Upper lobe of right lung (tissue), 1 donor: ENCODE measurements at places on chromosomes 2 and 18. TPM values are rescaled to one million over a fixed set of nuclear protein-coding genes. Genes with fewer than 3 reads are reported as not detected.
A peak's percentile ranks its signal among the peaks of the same experiment; 100 is the strongest.

GRCh38 chr2:112706170-112706664, 14.6 kb upstream of the NT5DC4 start:
- no peaks in the 10 kb centered on the region for H3K27me3 ChIP-seq
- no peak for DNase-seq
- no peaks in the 10 kb centered on the region for H3K36me3 ChIP-seq
- H3K27ac ChIP-seq: no peak overlapping the region
- peaks cover 17% of the 10 kb centered on the region for H3K4me1 ChIP-seq

- H3K36me3 ChIP-seq: no peaks in the 10 kb centered on the region
- no peaks in the 10 kb centered on the region for H3K4me1 ChIP-seq
- DNase-seq: no peak
- H3K27ac ChIP-seq: no peak overlapping the region
These were observed 1673.3 kb downstream of the LRP1B start for GRCh38 chr2:140457483-140457882.

DNA sequence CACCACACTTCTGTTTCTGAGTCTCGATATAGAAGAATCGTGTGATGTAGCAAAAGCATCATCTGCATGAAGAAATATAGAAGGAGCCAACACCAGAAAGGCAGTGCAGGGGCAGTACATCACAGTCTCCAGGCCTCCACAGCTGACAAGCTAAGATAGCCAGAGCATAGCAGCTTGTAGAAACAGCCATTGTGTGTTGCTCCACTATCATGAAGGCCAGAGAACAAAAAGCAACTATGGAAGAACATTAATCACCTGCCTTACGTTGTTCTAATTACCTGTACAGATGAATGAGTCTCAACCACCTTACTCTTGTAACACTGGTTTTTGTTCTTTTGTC, 129.0 kb downstream of the RND3 start:
- no peaks in the 10 kb centered on the region for H3K4me1 ChIP-seq
- no peaks in the 10 kb centered on the region for H3K27me3 ChIP-seq
- H3K36me3 ChIP-seq: no peaks in the 10 kb centered on the region
- DNase-seq: no peak

GRCh38 chr2:203451689-203452088, 83.4 kb downstream of the RAPH1 start:
- no peaks in the 10 kb centered on the region for H3K4me1 ChIP-seq
- no peak for DNase-seq
- H3K27me3 ChIP-seq: no peaks in the 10 kb centered on the region
- H3K36me3 ChIP-seq: peaks cover 62% of the 10 kb centered on the region

- H3K4me1 ChIP-seq: no peaks in the 10 kb centered on the region
- H3K27ac ChIP-seq: no peak overlapping the region
- H3K36me3 ChIP-seq: no peaks in the 10 kb centered on the region
- no peaks in the 10 kb centered on the region for H3K27me3 ChIP-seq
These were observed 191.8 kb downstream of the RNF144A start for GRCh38 chr2:7108792-7109532.

DNA sequence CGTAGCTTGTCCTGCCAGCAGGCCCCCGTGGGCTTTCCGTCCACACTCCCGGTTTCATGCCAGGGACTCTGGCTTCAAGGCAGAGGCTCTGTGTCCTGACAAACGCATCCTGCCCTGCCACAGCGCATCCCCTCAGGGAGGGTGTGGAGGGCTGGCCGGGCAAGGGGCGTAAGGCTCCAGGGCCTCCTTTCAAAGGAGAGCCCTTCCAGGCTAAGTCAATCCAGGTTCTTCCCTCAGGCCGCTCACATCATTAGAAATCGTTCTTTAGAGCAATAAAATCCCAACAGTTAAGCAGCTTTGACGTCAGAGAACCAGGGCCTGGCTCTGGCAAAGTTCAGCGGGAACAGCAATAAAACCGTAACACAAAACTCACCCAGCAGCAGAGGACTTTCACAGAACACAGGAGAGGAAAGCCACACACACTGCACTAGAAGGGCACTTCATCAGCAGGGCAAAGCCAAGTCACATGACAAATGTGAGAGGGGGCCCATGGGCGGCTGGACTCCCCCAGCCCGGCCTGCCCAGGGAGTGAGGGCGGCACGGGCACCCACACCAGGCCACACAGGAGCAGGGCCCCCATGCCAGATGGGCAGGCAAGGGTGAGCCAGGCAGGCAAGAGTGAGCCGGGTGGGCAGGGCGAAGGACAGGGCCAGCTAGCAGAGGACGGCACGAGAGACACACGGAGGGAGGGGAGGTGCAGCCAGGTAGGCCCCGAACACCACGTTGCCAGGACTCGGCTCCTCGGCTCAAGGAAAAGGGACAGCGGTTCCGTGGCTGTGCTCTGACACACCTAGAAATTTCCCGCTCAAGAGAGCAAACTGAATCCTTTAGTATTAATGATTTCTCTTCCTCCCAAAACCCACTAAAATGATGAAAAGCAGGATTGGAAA, 52.0 kb downstream of the HDAC4 start:
- H3K4me3 ChIP-seq: no peak overlapping the region
- H3K27ac ChIP-seq: no peak overlapping the region
- DNase-seq: no peak
- H3K27me3 ChIP-seq: no peaks in the 10 kb centered on the region

GRCh38 chr2:190156530-190157212, 94.1 kb upstream of the MSTN start:
- no peaks in the 10 kb centered on the region for H3K36me3 ChIP-seq
- no peaks in the 10 kb centered on the region for H3K27me3 ChIP-seq
- no peak for DNase-seq
- H3K27ac ChIP-seq: no peak overlapping the region
- no peaks in the 10 kb centered on the region for H3K4me1 ChIP-seq

GRCh38 chr2:180842461-180842860, 137.9 kb upstream of the UBE2E3 start:
- H3K27ac ChIP-seq: no peak overlapping the region
- DNase-seq: no peak
- H3K4me3 ChIP-seq: no peak overlapping the region

DNA sequence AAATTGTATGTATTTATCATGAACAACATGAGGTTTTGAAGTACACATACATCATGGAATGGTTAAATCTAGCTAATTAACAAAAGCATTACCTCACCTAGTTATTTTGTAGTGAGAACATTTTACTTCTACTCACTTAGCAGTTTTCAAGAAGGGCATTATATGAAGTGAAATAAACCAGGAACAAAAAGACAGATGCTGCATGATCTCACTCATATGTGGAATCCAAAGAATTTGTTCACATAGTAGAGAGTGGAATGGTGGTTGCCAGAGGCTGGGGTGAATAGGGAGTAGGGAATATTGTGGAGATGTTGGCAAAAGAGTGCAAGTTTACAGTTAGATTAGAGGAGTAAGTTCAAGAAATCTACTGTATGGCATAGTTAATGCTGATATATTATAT, 292.0 kb downstream of the ASXL3 start:
- no peak for DNase-seq
- no peaks in the 10 kb centered on the region for H3K4me1 ChIP-seq
- H3K4me3 ChIP-seq: no peak overlapping the region
- no peaks in the 10 kb centered on the region for H3K27me3 ChIP-seq

DNA sequence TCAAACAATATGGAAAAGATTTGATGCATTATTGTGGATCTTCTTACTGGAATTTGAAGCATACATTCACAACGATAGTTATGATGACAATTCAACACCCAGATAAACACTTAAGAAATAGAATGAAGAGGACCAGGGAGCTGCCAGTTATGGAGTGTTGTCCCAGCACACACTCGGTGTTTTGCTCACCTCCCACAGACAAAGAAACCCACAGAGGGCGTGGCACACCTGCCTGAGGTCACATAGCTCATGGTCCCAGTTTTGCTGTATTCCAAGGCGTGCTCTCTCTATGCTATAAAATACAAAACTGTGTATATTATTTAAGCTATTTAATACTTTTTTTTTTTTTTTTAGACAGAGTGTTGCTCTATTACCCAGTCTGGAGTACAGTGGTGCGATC, 31.1 kb downstream of the EFR3B start:
- no peaks in the 10 kb centered on the region for H3K36me3 ChIP-seq
- no peak overlapping the region for H3K27ac ChIP-seq
- no peaks in the 10 kb centered on the region for H3K4me1 ChIP-seq
- H3K4me3 ChIP-seq: no peak overlapping the region
- DNase-seq: no peak

DNA sequence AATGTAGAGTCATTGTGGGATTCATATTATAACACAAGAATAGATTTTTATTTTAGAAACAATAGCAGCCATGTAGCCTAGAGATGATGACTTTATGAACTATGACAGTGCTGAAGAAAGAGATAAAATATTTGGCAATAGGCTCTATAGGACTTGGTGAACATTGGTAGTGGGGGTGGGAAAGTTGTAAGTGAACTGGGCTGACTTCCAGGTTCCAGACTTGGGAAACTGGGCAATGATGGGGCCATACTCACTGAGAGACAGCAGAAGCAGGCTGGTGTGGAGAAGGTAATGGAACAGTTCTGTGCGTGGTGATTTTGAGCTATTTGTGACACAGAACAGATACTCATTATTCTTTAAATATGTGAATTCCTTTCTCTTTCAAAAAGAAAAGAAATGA, 470.3 kb upstream of the HNRNPA3 start:
- H3K36me3 ChIP-seq: no peaks in the 10 kb centered on the region
- DNase-seq: no peak
- H3K27ac ChIP-seq: no peak overlapping the region

GRCh38 chr18:8106603-8107002, 502.6 kb upstream of the RAB12 start:
- no peak overlapping the region for H3K4me3 ChIP-seq
- DNase-seq: no peak
- no peak overlapping the region for H3K27ac ChIP-seq
- peaks cover 10% of the 10 kb centered on the region for H3K36me3 ChIP-seq

DNA sequence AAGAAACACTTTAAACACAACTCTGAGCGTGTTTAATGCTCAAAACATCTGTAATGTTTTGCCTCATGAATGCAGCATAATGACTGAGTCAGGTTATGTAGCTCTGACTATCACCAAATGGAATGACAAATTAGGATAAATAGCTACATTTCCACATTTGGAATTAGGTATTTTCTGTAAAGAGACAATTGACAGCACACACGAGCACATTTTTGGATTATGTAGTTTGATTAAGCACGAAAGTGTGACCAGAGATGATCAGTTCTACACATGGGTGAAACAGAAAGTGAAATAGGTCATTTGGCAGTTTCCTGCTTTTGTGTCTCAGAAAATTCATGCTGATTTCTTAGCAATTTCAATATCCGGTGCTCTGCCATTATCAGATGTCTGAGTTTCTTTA, 29.0 kb downstream of the LPIN1 start:
- no peak overlapping the region for H3K27ac ChIP-seq
- no peaks in the 10 kb centered on the region for H3K27me3 ChIP-seq
- H3K36me3 ChIP-seq: peaks cover 62% of the 10 kb centered on the region
- H3K4me3 ChIP-seq: no peak overlapping the region

DNA sequence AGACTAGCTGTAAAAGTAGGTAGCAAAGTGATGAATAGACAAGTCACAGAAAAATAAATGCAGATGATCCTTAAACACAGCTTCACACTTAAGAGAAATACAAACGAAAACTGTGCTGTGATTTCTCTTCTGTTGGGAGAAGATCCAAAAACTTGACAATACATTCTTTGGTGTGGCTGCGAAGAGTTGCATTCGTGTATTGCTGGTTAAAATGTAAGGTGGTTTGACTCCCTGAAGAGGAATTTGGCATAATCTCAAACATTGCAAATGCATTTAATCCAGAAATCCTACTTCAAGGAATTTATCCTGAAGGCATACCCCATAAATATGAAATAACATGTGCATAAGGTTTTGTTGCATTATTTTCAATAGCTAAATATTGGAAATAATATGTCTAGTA, 7.1 kb downstream of the CCNYL1 start:
- no peak for DNase-seq
- H3K27me3 ChIP-seq: no peaks in the 10 kb centered on the region
- H3K4me1 ChIP-seq: peaks cover 7% of the 10 kb centered on the region
- H3K36me3 ChIP-seq: peaks cover 4% of the 10 kb centered on the region
- H3K4me3 ChIP-seq: no peak overlapping the region

DNA sequence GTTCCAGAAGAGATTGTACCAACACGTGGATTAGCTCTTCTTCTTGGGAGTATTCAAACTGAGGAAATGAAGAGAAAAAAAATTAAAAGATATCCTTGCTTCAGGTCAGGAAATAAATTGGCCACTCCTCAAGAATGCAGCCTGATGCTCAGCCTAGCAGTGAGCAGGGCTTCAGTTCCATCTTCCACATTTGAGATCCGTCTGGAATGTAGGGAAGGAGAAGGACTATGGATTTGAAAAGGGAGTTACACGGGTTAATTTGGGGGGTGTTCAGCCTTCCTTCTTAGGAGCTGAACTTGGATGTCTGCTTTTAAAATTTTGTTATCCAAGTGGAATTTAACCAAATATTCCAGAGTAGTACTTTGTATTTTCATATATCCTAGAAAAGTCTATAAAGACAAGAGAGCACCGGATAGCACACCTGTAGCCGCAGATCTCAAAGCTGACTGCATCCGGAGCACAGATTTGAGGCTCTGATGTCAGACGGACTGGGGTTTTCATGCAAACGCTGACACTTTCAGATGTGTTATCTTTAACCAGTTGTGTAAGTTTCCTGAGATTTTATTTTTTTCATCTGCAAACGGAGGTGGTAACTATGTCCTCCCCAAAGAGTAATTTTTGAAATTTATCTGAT, 99.3 kb downstream of the COPS8 start:
- DNase-seq: no peak
- H3K27me3 ChIP-seq: no peaks in the 10 kb centered on the region
- H3K4me1 ChIP-seq: no peaks in the 10 kb centered on the region

- no peaks in the 10 kb centered on the region for H3K4me1 ChIP-seq
- no peak overlapping the region for H3K27ac ChIP-seq
- no peak for DNase-seq
- H3K36me3 ChIP-seq: no peaks in the 10 kb centered on the region
- no peaks in the 10 kb centered on the region for H3K27me3 ChIP-seq
- H3K4me3 ChIP-seq: no peak overlapping the region
These were observed 182.0 kb upstream of the TRIB2 start for GRCh38 chr2:12534646-12535263.

GRCh38 chr2:55093381-55093780, 43.1 kb upstream of the RTN4 start:
- no peaks in the 10 kb centered on the region for H3K27me3 ChIP-seq
- no peak overlapping the region for H3K4me3 ChIP-seq
- H3K27ac ChIP-seq: no peak overlapping the region
- no peak for DNase-seq

GRCh38 chr2:241272303-241273209, 42.9 kb downstream of the HDLBP start:
- H3K27ac ChIP-seq: peak overlapping the region; percentile 91
- peak; percentile 82 for DNase-seq
- peaks cover 38% of the 10 kb centered on the region for H3K4me1 ChIP-seq

Gene NPPC
- not detected for total RNA-seq

Gene LAMA1
- 1.4 TPM for total RNA-seq

Gene CIB4
- total RNA-seq: not detected

Gene SCN7A
- total RNA-seq: 97.1 TPM

Gene CTLA4
- total RNA-seq: 1.4 TPM

Gene UGT1A1
- not detected for total RNA-seq

Gene SPATA3
- total RNA-seq: not detected

Gene GRB14
- 8.9 TPM for total RNA-seq
